ENCODE measurements at places on chromosomes 11 and 22.

- DNase-seq, result no peak
These were observed 117.8 kb upstream of the C11orf87 start for GRCh38 chr11:109304159-109304558.

DNA sequence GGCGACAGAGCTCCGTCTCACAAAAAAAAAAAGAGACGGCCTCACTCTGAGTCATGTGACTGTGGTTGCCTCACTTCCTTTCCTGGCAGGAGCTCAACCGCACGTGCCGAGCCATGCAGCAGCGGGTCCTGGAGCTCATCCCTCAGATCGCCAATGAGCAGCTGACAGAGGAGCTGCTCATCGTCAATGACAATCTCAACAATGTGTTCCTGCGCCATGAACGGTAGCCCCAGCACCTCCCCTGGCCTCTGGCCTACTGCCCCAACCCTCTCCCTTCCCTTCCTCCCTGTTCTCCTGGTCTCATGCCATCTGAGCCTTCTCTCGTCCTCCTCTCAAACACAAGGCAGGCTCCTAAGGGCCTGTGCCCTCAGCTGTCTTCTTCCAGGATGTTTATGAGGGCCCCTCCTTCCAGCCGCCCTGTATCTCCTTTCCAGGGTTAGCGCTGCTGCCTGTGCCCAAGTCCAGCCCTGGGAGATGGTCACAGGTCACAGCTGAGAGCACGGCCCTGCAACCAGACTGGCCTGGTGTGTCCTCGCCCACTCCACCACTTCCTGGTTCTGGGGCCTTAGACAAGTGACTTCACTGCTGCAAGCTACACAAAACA, 30.7 kb downstream of the TOM1 start:
- DNase-seq, result peak; percentile 87

DNA sequence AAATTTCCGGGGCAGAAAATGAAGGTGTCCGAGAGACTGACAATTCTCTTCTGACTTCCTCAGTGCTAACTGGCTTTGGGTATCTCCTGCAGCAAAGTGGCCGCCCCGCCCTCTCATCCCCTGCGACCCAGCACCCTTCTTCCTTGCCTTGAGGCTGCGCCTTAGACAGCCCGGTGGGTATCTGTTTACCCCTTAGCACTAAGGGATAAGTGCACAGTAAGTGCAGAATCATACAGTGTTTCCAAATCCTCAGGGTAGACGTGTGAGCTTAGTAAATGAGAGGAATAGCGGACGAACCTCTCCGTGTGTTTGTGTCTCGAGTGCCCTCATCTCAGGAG, 368 bp upstream of the CHORDC1 start:
- no peak for DNase-seq

- no peak for DNase-seq
These were observed 27.4 kb downstream of the FBLN1 start for GRCh38 chr22:45529971-45530575.

DNA sequence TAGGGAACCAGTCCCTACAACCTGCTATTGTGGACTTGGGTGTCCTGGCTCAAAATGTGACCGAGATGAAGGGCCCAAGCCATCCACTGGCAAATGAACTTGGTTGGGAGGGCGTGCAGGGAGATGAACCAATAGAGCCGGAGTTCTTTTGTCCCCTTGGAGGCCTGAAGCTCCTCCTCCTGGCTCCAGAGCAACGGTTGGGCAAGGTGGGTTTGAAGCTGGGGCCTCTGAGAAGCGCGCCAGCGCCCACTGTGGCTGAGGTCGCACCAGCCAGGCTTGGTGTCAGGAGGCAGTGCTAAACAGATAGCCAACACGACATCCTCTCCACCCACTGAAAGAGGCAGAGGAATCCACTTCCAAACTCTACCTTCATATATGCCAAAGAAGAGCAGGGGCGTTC, 36.0 kb upstream of the PACSIN2 start:
- DNase-seq, result no peak

DNA sequence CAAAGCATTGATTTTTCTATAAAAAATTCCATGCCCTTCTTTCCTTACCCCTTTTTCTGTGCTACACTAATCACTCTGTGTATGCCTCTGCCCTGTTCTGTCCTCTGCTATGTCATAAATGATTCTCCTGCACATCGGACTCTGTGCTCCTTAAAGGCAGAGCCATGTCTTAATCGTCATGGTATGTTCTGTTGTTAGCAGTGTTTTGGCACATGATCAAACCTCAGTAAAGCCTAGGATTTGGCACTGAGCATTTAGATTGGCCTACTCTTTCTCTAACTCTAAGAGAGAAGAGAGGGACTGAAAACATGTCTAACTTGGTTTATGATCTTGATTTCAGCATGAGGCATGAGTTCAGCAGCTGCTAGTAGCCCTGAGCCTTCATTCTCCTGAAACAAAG, 266.9 kb downstream of the AASDHPPT start:
- DNase-seq, result no peak

DNA sequence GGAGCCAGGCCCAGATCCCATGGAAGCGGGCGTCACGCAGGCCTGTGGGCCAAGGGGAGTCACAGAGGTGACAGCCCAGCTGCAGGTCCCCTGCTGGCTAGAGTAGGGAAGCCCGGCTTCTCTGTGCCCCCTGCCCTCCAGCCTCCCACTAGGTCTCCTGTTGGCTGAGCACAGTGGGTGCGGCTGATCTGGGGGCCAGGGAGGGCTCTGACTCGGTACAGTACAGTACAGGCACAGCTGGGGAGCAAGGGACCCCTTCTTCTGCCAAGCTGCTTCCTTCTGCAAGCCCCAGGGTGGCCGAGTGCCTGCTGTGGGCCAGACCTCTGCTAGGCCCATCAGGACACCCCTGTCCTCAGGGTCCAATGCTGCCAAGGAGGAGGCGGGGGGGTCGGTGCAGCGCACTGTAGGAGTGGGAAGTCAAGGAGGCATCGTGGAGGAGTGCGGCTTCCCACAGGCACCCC, 10.1 kb downstream of the SUSD2 start:
- DNase-seq, result no peak

DNA sequence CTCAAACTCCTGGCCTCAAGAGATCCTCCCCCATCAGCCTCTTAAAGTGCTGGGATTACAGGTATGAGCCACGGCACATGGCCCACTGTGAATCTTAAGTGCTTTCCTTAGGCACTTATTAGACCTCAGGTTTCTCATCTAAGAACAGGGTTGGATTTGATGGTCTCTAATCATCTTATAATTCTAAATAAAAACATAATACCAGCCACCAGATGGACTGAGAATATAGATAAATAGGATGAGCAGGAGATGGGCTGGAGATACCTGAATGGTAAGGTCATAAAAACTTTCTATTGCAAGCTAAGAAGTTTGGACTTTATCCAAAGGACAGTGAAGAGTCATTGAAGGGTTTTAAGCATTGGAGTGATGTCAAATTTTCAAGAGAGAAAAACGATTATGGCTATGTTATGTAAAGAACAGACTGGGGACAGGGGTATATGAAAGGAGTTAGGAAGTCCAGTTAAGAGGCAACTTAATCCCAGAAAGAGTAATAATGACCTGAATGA, 85.2 kb downstream of the RELT start:
- no peak for DNase-seq

GRCh38 chr11:30474151-30474954, 111.8 kb downstream of the MPPED2 start:
- no peak for DNase-seq

Data from activated CD4-positive, alpha-beta T cell treated with anti-CD3 and anti-CD28 coated beads, Interleukin-2, amount 50 U/mL, for 16 hours (primary cell).